Activated gamma-delta T cell treated with Interleukin-2 at 50 U/mL for 16 hours (primary cell): ENCODE measurements at places on chromosomes 11 and 22.

DNA sequence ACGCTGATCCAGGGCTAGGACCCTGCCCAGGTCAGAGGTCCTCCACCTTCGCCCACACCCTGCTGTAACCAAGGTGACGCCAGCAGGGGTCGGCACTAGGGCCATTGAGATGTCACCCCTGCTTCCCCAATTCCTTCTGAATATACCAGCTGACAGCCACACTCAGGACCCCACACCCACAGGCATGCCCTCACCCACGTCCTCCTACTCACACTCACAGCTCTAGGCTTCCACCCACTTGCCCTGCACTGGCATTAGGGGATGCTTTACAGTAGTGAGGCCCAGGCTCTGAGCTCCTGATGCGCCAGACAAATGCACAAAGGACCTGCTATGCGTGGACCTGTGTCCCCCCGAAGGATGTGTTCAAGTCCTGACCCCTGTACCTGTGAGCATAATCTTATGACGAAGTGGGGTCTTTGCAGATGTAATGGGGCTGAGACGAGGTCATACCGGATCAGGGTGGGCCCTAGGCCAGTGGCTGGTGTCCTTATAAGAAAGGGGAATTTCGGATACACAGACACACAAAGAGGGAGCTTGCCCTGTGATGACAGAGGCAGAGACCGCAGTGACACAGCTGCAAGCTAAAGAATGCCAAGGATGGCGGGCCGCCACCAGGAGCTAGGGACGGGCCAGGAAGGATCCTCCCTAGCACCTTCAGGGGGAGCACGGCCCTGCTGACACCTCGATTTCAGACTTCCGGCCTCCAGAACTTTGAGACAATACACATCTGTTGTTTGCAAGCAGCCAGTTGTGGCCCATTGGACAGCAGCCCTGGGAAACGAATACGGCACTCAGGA is 11.2 kb downstream of the WNT11 start:
- DNase-seq: no peak

DNA sequence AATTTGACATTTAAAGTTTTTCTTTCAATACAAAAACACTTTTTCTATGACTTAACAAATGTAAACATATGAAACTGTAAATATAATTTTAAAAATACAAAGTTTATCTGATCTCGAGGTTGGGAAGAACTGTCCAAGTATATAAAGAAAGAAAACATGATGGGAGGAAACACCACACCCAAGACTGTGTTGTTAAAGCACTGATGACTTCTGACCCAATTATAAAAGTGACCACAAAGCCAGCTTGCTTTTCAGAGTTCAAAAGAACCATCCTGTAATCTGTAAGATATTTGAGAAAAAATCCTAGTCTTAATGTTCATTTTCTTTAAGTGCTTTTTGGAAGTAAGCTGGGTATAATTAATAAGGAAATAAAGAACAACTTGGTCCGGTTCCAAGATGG is 15.6 kb downstream of the CEP57 start:
- DNase-seq: no peak

- DNase-seq: no peak
Measured at GRCh38 chr11:73493956-73494598, 103.8 kb downstream of the FAM168A start.

- DNase-seq: no peak
Measured at GRCh38 chr11:95067841-95068219, 1.1 kb downstream of the SRSF8 start.

GRCh38 chr22:36946421-36947158 is 33.2 kb downstream of the CSF2RB start:
- no peak for DNase-seq

DNA sequence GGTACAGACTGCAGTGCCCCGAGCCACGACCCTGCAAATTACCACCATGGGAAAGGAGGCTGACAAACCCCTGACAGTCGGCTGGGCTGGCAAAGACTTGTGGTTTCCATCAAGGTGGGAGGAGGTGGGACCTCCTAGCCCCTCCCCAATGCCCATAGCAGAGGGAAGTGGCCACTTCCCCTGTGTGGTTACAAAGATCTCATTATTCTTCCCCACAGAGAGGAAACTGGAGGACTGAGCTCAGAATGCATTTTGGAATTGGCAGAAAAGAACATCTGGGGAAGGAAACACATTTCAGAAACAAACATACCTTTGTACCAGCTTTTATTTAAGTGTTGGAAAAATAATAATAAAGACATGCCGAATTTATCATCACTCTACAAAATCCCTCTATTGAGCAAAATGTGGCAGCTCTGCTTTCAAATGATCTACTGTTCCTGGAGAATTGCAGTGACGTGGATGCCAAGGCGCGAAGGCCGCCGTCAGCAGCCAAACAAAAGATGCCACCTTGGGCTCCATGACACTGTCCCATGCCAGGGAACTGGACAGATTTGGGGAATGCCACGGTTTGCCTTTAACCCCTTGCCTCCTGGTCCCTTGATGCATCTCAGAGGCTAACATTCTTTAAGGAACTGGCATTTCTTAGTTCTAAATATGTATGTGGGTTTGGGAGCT is 169.6 kb downstream of the CRYBB2 start:
- no peak for DNase-seq

DNA sequence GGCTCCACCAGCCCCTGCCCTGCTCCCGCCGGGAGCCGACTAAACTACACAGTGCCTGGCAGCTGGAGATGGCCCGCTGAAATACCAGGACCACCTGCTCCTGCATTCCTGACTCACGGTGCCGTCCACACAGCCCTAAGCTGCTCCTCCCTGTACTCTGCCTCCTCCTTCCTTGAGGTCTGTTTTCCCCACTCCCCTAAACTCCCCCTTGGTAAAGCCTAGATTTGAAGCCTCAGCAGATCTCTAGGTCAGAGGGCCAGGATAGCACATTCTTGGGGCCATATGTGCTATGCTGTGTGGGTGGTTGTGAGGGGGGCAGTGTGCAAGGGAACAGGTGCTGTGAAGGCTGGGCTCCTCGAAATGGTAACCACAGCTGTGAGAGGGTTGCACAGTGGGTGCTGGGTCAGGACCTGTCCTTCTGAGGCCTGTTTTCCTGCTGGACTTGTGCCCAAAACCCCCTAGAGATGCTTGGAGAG is 9.7 kb downstream of the LRFN4 start:
- no peak for DNase-seq

GRCh38 chr22:48717883-48718817 is 1109.5 kb downstream of the BRD1 start:
- no peak for DNase-seq

- DNase-seq: no peak
Measured at GRCh38 chr11:94193288-94193687, 64.6 kb downstream of the PANX1 start.

DNA sequence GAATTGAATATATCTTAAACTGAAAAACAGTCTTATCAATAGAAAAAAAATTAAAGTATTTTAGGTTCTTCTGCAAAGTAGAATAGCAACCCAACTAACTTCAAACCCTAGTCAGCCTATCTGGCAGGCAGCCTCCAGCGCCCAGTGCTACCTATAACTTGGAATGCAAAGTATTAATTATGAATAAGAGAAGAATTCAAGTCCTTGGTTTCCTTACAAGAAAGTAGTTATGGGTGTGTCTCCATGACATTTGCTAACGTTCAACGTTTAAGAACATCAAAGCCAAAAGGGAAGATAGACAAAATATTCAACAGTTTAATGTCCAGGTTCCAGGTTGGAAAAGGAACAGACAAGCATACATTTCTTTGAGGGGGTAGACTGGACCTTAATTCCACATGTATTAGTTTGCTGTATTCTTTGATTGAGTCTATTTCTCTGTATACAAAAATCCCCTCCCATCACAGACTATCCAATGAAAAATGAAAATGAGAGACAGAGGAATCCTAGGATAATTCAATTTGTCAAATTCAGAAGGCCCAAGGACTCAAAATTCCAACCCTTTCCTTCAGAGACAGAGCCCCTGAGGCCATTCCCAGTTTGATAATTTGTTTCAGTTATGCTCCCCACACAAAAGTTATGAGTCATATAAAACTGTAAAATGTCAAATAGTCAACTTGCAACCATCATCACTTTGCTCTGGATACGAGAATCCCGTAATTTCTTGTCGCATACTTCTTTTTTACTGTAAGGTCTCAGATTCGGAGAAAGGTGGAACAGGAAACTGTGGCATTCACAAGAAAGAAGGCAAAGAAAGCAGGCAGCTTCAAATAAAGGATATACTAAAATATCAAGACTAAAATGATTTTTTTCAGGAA is 83.7 kb upstream of the CHRM4 start:
- no peak for DNase-seq

DNA sequence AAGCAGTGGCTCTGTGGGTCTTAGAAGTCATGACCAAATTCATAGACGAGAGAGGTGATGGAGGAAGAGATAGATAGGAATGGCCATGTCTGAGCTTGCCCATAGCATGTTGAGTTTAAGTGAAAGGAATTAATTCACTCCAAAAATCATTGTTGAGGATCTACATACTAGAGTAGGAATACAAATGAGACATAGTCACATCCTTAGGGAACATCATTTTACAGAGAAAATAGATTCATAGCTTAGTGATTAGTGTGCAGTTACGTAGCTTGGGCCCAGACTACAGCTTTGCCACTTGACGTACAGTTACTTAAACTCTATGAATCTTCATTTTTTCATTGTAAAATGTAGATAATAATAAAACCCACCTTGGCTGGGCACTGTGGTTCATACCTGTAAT is 21.4 kb upstream of the BMAL1 start:
- no peak for DNase-seq

- DNase-seq: no peak
Measured at GRCh38 chr11:73932781-73933180, 18.0 kb upstream of the DNAJB13 start.

- no peak for DNase-seq
Measured at GRCh38 chr11:76729214-76729613, 53.9 kb upstream of the TSKU start.

- DNase-seq: no peak
Measured at GRCh38 chr11:120172054-120172911, 34.4 kb upstream of the TRIM29 start.

DNA sequence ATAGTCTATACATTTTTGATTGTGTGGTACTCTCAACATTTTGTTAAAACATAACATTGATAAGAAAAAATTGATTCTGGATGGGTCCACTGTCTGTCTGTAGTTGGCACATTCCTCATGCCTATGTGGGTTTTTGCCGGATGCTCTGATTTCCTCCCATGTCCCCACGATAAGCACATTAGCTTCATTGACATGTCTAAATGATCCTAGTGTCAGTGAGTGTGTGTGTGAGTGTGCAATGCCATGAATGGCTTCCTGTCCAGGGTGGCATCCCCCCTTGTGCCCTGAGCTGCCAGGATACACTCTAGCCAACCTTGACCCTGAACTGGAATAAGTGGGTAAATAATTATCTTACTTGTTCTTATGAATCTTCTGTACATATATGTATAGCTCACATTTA is 5.4 kb downstream of the SFI1 start:
- no peak for DNase-seq

DNA sequence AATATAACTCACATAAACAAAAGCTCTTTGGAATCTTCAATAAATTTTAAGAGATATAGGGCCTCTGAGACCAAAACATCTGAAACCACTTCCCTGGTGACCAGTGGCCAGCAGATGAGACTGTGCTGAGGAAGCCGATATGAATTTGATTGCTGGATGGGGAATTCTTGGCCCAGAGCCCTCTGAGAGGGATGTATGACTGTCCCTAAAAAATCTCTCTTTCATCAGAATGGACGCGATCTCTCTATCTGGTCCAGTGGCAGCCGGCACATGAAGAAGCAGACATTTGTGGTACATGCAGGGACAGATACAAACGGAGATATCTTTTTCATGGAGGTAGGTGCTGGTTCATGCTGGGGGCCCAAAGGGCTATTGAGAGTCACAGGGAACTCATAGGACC is 37.5 kb downstream of the MYBPC3 start:
- DNase-seq: no peak

- no peak for DNase-seq
Measured at GRCh38 chr22:36155702-36156101, 4.9 kb downstream of the APOL3 start.
